ENCODE measurements at places on chromosomes 5 and 9.

- no peak for DNase-seq
These were observed 59.8 kb upstream of the SHC3 start for GRCh38 chr9:89238424-89238823.

DNA sequence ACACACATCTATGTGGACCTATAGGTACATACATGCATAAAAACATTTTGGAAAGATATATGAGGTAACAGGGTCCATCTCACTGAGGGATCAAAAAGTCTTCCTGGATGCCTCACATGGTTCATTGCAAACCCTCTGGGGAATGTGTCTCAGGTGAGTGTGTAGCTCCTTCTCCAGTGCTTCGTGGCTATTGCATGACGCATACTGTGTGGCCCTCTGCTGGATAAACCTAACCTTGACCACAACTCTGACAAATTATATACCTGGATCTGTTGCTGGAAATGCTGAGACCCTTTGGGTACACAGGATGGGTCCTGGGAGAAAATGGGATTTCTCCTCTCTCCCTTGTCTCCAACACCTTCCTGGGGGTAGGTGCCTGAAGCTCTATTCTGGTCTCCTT lies 91.9 kb downstream of the JAKMIP2 start:
- DNase-seq: no peak

DNA sequence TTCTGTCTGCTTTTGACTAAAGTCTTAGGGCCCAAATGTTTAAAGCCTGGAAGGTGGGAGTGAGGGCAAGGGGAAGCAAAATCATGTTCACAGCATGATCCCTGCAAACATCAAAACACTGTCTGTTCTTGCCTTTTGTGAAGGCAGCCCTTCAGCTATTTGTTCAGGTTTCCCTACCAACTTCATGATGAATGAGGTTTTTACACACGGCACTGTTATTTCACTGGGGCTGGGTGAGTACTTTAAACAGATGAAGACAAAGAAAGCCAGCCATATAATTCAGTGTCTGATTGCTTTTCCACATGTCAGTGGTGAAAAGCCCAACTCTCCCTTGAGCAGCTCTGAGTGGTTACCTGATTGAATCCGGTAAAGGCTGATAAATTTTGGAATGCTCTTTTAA lies 224.7 kb upstream of the GRAMD2B start:
- no peak for DNase-seq

GRCh38 chr9:37635808-37636207 lies 14.9 kb upstream of the FRMPD1 start:
- DNase-seq: no peak

- DNase-seq: no peak
These were observed 81.2 kb downstream of the ALDH1A1 start for GRCh38 chr9:72871685-72872084.

DNA sequence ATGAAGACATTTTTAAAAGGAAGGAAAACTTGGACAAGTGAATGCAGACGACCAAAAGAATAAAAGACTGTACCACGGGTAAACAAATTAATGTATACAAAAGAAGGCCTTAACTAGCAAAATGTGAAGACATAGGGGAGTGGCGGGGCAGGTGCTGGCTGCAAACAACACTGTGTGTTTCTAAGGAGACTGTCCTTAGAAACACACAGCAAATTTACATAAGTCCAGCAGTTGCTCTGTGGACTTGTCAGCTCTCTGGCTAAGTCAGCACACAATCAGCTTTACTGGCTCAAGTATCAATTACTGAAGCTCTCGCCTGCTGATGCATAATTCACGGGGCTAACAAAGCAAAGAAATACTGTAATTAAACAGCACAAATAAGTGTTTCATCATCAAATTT lies 24.8 kb downstream of the PTBP3 start:
- DNase-seq: no peak

DNA sequence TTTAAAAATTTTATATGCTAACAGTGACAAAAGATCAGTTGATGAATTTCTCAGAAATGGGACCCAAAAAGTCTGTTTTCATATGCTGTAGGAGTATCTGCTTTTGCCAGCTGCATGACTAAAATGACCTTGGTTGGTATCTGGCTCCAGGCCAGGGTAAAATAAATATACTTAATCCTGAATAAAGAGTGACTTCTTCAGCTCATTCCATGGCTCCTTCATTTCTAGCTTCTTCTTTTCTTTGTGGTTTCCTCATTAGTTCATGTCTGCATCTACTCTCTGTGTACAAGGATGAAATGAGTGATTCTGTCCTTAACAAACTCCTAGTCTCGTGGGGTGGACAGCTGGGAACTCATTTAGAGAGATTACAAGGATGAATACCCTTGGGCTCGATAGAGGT lies 36.0 kb downstream of the RCL1 start:
- no peak for DNase-seq

DNA sequence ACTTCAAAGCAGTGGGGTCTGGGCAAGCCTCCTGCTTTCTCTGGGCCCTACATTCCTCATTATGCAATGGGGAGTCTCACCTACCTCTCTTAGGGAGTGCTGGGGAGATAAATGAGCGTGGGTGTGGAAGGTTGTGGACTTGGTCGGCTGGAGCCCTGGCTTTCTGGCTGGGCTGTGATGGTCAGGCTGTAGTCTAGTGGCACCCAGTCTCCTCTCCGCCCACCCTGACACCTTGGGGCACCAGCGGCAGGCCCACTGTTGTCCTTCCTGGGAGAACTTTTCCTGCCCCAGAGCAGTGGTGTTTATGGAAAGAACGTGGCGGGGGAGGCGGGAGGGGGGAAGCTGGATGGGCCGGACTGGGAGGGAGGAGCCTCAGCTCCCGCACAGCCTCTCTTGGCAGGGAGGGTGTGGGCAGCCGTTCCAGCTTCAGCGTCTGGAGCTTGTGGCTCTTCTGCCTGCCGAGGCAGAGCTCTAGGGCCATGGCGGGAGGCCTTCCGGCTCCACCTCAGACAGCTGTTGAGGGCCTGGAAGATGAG lies 4.1 kb downstream of the PTGS1 start:
- no peak for DNase-seq

DNA sequence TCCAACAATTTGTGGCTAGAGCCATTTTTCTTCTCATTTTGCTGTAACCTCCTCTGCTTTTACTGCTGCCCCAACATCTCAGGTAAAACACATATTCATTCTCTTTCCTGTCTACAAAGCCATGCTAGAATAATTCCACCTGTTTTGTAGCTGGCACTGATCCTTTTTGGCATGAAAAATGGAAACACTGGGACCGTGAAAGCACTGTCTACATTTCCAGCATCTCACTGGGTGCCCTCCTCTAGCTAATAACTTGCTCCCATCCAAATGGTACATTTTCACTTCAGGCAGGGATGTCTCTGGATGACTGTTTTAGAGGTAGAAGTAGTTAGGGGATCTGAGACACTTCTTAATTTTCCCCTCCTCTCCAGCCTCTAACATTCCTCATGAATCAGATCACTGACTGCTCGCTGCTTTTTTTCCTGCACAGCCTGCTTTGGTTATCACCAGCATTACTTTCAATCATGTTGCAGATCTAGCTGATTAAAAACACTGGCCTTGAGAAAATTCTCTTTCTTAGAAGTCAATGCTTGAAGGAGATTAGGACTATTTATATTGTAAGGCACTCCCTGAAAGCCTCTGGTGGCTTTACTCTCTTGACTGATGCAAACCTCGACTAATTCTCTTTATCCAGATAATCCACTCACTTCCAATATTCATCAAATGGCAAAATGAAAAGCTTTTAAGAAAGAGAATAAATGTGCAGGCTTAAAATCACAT lies 1312.6 kb upstream of the DMAC1 start:
- DNase-seq: no peak

- DNase-seq: no peak
These were observed 207.5 kb downstream of the NXNL2 start for GRCh38 chr9:88742483-88742882.

DNA sequence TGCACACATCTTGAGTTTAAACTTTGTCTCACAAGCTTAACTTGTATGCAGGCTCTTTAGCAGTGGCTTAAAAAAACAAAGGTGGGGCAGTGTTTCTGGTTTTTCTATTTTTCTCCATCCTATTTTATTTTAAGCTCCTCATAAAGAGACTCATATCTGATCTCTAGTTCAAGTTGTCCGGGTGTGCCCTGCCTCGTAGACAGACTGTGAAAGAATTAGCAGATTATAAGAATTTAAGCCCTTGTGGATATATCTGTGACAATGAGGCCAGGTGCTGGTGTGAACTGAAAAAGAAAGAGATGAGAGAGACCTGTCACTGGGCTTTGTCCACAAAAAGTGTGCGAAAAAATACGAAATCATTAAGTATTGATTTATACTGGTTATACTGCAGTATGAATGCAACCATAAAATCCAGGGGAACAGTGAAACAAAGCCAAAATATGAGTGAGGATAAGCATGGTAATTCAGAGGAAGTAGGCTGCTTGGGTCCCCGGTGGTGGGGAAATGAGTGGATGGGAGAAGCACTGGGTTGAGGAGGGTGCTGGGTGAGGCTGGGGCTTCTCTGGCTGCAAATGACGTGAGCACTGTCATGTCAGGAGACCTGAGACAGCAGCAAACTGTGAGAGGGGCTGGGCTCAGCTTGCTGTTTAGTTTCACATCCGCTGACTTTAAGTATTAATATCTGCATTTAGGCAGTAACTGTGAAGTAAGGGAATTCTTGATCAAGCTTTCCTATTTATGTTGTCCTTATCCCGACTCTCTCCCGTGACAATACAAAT lies 179.7 kb upstream of the ANKRD55 start:
- peak; percentile 5 for DNase-seq

DNA sequence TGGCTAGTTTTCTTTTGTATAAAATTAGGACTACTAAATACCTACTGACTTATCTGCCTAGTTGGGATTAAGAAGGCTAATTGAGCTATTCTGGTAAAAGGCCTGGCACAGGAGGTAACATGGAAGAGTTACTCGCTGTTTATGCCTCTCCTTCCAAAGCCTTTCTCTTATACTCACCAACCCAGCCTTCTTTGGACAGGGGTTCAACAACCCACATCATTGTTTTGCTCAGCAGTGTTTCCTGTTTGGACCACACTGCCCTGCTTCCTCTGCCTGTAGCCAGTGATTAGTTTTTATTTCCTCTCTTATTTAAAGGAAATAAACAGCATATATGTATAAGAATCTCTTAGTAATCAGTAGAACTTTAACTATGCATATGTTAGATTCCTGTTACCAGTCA lies 85.1 kb upstream of the TLX3 start:
- no peak for DNase-seq

DNA sequence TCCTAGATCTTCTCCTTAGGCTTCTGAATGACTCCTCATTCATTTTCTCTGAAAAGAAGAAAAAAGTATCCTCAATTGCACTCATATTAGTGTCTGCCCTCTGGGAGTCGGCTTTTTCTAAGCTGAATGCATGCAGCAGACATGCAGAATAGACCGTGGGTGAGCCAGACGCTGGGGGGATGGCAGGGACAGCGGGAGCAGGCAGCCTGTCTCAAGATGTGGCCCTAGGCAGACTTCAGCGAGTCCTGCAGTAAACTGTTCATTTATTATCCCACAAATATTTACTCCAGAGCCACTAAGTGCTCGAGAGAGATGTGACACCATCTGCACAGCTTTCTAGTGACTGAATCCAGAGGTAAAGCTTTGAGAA lies 164.9 kb upstream of the RAI14 start:
- DNase-seq: no peak

- DNase-seq: no peak
These were observed 370.0 kb downstream of the ZSWIM6 start for GRCh38 chr5:61701877-61702602.

DNA sequence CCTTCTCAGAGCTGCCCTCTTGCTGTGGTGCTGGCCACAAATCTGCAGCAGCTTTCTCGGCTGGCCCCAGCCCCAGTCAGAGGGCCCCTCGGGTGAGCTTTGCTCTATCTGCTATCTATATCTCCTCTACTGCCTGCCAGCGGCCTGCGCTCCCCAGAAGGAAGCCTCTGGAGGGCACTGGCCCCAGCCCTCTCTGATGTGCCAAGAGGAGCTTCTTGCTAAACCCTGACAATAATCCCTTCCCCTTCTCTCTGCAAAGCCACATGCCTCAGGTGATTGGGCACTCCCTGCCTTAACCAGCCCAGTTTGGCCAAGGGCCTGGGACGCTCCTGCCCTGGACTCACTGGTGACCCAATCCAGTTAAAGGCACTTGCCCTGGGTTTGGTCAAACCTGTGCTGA lies 42.7 kb downstream of the CAMK2A start:
- no peak for DNase-seq

- no peak for DNase-seq
These were observed 38.7 kb upstream of the CTSL start for GRCh38 chr9:87687207-87687606.

GRCh38 chr9:129313331-129313955 lies 135.4 kb upstream of the IER5L start:
- DNase-seq: no peak

GRCh38 chr5:99349787-99350186 lies 421.0 kb upstream of the CHD1 start:
- no peak for DNase-seq

- DNase-seq: no peak
These were observed 92.4 kb downstream of the UNC13B start for GRCh38 chr9:35254237-35254636.

GRCh38 chr5:148976569-148977381 lies 86.1 kb downstream of the SH3TC2 start:
- no peak for DNase-seq

DNA sequence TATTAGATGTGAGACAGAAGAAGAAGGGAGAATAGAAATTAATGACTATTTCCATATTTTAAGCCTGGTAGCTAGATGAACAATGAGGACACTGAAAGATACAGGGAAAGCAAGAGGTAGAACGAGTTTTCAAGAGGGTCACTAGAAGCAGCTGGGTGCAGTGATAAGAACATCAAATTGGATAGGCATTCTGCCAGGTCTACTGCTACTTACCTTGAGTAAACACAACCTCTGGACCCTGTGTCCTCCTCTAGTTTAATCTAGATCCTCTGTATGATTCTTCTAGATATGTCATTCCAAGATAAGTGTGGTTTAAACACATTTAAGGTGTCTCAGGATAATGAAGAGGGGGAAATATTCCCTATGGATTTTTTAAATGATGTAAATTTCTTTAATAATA lies 31.2 kb downstream of the OTP start:
- DNase-seq: no peak

DNA sequence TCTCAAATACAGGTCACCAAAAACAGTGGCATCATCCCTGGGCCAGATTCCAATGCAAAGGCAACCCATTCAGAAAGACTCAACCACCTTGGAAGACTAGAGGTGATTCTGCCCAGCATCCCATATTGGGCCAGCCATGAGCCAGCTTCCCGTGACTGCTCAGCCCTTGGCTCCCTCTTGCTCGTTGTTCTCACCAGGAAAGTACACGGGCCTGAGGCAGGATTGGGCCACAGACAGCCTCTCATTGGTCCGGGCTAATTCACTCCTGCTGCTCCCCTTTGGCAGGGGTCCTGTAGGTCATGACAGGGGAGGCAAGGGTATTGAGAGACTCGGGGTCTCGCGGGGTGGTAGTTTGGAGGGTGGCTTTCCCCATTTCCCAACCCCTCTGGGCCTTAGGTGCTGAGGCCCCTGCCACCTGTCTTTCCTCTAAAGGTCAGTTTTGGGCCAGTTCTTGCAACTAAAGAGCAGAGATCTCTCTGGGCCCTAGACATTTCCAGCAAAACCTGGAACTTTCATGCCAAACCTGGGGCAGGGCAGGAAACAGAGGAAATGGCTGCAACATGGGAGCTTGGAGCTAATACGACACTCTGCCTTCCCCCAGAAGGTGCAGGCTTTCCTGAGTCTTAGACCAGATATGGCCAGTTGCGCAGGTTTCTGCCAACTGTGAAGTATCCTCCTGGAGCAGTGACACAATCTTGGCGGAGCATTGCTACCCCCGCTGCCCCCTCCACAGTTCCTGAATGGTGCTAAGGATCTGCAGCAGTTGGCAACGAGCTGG lies 22.0 kb upstream of the FGFR4 start:
- no peak for DNase-seq

Data from activated CD4-positive, alpha-beta T cell treated with anti-CD3 and anti-CD28 coated beads, Interleukin-2, Interleukin-4, amounts not matched to agents 100 ng/mL and 50 ng/mL, durations not matched to agents 16 hours and 8 hours (primary cell).